ENCODE measurements at places on chromosomes 6 and 20.

DNA sequence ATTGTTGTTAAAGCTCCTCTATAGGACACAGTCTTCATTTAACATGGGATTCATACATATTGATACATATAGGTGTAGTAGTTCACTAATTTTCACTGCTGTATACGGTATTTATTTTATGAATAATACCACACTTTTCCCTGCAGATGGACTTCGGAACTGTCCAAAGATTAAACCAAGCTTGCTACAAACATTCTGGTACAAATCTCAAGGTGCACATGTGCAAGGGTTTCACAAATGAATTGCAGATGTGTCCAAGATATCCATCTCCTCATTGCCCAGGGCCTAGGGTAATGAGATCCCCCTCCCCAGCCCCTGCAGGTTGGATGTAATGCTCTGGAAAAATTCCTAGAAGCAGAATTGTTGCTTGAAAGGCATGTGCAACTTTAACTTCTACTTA is 31.4 kb downstream of the DTNBP1 start:
- no peak for DNase-seq

GRCh38 chr6:136351518-136352110 is 62.0 kb upstream of the BCLAF1 start:
- no peak for DNase-seq

GRCh38 chr6:93358435-93358834 is 60.9 kb downstream of the EPHA7 start:
- no peak for DNase-seq

GRCh38 chr6:125346926-125347563 is 45.3 kb upstream of the HDDC2 start:
- no peak for DNase-seq

DNA sequence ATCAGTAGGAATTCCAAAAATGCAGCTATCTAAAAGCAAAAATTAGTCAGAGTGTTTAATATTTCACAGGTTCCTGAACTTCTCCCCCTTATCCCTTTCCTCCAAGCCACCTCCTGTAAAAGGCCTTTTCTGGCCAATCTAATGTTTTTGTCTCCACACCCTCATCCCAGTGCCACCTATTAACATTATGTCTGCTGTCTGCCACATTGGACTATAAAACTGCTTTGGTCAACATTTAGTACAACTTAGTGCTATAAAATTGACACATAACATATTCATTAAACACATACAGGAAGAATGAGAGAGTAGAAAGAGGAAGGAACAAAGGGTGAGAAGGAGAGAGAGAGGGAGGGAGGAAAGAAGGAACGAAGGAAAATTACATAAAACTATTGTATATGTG is 47.7 kb downstream of the MMUT start:
- DNase-seq, result no peak

GRCh38 chr6:67870321-67870720 is 764.8 kb upstream of the ADGRB3 start:
- DNase-seq, result no peak

GRCh38 chr6:30724906-30725667 is 4.9 kb downstream of the TUBB start:
- no peak for DNase-seq

DNA sequence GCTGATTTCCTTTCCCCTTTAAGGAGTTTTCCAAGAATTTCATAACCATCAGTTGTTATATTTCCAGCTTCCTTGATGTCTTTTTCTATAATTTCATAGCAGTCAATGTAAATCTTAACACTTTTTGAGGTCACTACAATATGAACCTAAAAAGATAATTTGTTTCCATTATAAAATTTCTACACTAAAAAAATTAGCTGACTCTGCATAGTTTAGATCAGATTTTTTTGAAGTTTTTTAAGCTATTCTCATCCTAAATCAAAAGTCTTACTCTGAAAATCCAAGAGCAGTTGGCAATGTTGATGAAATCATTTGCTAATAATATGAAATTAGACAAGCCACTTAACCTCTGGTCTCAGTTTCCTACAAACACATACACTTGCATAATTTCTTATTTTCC is 96.8 kb downstream of the COL12A1 start:
- DNase-seq, result no peak

DNA sequence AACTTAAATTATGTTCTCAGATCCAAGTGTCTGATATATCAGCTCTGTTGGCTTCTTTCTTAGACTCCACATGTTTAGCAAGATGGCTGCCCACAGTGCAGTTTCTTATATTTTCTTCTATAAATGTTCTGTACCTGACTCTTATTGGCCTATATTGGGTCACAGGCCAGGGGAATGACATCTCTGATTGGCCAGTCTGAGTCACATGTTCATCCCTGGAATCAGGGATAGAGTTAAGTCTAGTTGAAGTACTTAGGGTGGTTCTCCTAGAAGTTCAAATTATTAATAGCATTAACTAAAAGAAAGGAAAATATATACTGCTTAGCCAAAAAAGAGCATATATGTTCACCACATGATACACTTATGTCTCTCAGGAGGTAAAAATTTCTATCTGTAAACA is 105.3 kb upstream of the SLC22A16 start:
- no peak for DNase-seq

GRCh38 chr20:11020712-11021111 is 346.9 kb upstream of the JAG1 start:
- DNase-seq, result no peak

- no peak for DNase-seq
Measured at GRCh38 chr20:37651932-37652331, 41.9 kb upstream of the CTNNBL1 start.

GRCh38 chr6:1872649-1873131 is 263.0 kb downstream of the FOXC1 start:
- no peak for DNase-seq

All from stimulated activated CD8-positive, alpha-beta memory T cell treated with anti-CD3 and anti-CD28 coated beads, Interleukin-15, amount 100 ng/mL, for 1 hour (primary cell).